ENCODE measurements at places on chromosomes 7 and 10. TPM values are rescaled to one million over a fixed set of nuclear protein-coding genes. Genes with fewer than 3 reads are reported as not detected.

Gene IKZF1
- 245 TPM for total RNA-seq

GRCh38 chr7:39588416-39588815 lies 22.2 kb downstream of the YAE1 start:
- H3K27me3 ChIP-seq: no peaks in the 10 kb centered on the region
- H3K4me3 ChIP-seq: no peak overlapping the region
- H3K4me1 ChIP-seq: peaks cover 36% of the 10 kb centered on the region
- H3K36me3 ChIP-seq: no peaks in the 10 kb centered on the region
- no peak for DNase-seq
- H3K27ac ChIP-seq: no peak overlapping the region

- no peak for DNase-seq
- H3K36me3 ChIP-seq: no peaks in the 10 kb centered on the region
- no peak overlapping the region for H3K4me3 ChIP-seq
These were observed 5.0 kb upstream of the CDH23 start for GRCh38 chr10:71391701-71392100.

DNA sequence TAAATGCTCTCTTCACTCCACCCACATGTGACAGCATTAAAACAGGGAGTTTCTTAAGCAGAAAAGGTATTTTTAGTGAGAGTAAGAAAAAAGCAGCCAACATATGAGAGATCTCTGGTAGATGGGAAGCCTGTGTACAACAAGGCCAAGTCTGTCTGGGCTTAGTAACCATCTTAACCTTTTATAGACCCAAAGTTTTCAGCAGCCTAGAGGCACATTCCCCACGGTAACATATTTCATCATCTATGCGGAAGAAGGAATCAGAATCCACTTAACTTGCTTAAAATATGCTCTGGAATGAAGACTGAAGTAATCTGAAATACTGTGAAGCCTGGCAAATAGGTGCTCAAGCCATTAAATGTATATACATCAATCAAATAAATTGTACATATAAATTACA lies 127.8 kb downstream of the RAPGEF5 start:
- no peak overlapping the region for H3K4me3 ChIP-seq
- no peak overlapping the region for H3K27ac ChIP-seq
- no peaks in the 10 kb centered on the region for H3K4me1 ChIP-seq
- H3K27me3 ChIP-seq: no peaks in the 10 kb centered on the region
- no peaks in the 10 kb centered on the region for H3K36me3 ChIP-seq
- DNase-seq: no peak

Gene SH2D4B
- total RNA-seq: 0.11 TPM

DNA sequence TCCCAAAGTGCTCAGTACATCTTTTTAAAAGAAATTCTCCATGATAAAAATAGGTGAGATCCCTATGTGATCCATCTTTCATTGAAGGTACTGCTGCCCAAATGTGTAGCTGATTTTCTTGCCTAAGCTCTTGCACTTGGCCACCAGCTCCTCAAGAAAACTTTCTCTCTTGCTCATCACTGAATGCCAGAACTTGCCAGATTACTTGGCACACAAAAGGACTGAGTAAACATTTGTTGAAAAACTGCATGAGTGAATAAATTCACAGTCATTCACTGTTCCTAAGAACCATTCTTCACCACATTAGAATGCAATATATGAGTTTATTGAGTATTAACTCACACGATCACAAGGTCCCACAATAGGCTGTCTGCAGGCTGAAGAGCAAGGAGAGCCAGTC lies 99.9 kb downstream of the TRIL start:
- no peak for DNase-seq
- no peak overlapping the region for H3K4me3 ChIP-seq
- H3K27me3 ChIP-seq: peaks cover 45% of the 10 kb centered on the region
- no peaks in the 10 kb centered on the region for H3K36me3 ChIP-seq
- H3K4me1 ChIP-seq: peaks cover 5% of the 10 kb centered on the region
- H3K27ac ChIP-seq: no peak overlapping the region

- H3K27ac ChIP-seq: no peak overlapping the region
- no peaks in the 10 kb centered on the region for H3K27me3 ChIP-seq
- no peak overlapping the region for H3K4me3 ChIP-seq
- DNase-seq: no peak
- H3K36me3 ChIP-seq: no peaks in the 10 kb centered on the region
These were observed 827.0 kb upstream of the LRRTM3 start for GRCh38 chr10:66098595-66099480.
